Right cardiac atrium (tissue), 5 donors: ENCODE measurements at places on chromosomes 11 and 22. TPM values are rescaled to one million over a fixed set of nuclear protein-coding genes. Genes with fewer than 3 reads are reported as not detected.

HTR3B gene
- total RNA-seq, result not detected

DNA sequence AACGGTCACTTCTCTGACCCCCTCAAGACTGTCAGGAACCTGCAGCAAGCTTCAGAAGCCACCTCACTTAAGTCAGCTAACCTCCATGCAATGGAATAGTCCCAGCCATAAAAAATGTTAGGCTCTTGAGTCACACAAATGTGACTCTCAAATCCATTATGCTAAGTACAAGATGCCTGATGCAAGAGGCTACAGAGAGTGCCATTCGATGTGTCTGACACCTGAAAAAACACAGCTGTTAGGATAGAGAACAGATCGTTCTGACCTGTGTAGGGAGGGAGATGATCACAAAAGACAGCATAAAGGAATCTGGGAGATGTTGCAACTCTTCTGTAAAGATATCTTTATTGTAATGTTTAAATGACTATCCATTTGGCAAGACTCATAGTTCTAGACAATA, 712.4 kb downstream of the TBC1D22A start:
- no peak for DNase-seq

DNA sequence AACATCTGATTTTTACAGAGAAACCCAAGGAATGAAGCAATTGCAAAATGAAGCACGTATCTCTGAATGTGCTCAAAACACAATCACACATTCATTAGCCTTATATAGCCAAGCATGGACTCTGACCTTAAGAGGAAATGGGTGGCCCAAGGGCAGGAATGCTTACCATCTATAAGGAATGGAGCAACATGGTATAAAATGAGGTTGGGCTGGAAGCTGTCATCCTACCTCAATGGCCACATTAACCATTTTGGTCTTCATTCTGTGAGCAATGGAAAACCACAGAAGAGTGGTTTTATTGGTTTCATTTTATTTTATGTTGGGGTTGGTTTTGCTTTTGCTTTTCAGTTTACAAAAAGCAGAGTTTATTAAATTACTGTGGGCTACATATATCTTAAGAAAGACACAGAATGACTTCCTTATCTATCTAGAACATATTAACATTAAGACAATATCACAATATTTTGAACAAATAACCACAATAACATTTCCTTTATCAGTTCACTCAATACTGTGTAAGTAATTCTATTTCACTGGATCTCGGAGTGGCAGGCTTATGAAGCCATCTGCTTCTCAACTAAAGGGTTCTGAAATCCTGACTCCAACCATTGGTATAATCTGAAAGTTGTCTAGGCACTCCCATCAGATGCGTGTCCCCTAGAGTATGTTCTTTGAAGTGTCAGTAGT, 10.8 kb upstream of the MS4A13 start:
- DNase-seq, result no peak

GRCh38 chr22:36331306-36331911, 56.4 kb downstream of the MYH9 start:
- peak; percentile 91 for DNase-seq

MS4A7 gene
- 34.1 TPM for total RNA-seq

CENPM gene
- not detected for total RNA-seq

MS4A5 gene
- not detected for total RNA-seq

DNA sequence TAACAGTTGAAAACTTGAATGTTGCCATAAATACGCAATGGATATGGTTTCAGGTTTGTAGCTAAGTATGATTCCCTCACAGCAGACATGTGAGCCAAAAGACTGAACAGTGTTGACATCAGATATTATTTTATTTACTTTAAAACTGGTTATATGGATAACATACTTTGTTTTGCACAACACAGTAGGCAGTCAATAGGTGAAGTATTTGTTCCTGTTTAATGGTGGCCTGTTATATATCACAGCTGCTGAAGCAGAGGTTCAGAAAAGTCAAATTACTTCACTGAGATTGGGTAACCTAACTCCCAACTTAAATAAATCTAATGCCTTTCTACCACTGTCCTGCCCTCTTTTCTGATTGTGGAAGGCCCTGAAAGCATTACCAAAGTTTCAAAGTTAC, 44.6 kb downstream of the YAP1 start:
- DNase-seq, result no peak

BARX2 gene
- total RNA-seq, result not detected

- DNase-seq, result no peak
Measured at GRCh38 chr11:85831050-85831449, 20.1 kb upstream of the SYTL2 start.

GRCh38 chr22:17429516-17429915, 60.3 kb downstream of the CECR2 start:
- no peak for DNase-seq

APOBEC3H gene
- total RNA-seq, result not detected

DNA sequence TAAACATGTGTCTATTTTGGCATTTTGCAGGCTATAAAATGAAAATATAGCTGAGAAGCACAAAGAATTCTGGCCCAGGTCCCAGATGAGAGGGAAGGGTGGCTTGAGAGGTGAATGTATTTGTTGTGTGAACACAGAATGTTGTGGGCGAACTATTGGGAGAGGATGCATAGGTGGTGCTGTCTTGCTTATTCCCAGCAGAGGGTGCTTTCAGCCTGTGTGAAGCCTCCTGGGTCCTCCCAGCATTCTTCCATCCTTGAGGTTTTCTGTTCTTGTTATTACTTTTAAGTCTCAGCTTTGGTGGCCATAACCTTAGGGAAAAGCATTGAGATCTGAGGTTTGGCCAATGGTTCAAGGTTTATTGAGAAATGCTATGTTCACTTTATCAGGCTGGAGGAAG, 108.7 kb upstream of the SNX19 start:
- DNase-seq, result no peak

DNA sequence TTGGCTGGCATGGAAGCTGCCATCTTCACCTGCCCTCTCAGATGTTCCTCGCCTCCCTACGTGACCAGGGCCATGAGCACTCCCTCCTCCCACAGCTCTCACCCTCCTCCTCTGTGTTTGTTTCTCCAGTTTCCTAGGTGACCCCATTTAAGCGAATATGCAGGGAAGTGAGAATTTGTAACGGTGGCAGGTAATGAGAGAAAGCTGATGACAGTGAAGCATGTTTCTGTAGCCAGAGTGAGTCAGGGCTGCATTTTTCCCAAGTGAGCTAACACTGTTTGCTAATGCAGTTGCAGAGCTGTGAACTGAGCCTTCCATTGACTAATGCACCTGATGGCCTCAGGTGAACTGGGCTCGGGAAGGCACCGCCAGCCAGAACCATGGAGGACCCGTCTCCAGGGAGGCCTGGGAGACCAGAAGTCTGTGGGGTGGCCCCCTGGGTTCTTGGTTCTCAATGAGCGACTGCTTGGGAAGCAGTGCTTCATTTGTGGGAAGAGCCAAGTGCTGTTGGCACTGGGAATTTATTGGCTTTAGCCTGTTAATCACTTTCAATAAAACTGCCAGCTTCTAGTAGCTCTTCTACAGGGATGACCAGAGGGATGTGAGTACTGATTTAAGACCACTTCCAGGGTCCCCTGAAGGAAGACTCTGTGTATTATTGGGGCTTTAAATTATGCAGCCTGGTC, 64.5 kb downstream of the BARX2 start:
- DNase-seq, result no peak

DNA sequence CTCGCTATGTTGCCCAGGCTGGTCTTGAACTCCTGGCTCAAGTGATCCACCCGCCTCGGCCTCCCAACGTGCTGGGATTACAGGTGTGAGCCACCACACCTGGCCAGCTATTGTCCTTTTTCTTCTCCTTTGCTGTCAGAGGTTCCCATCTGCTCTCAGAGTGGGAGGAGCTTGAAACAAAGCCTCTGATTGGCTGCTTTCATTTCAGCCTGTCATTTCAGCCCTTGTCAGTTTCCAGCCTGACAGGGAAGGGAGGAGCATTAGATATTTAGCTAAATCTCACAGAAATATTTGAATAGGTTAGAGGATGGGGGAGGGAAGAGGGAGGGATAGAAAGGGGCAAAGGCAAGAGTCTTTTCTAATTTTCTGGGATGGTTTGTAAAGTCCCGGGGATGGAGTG, 8.7 kb downstream of the SLC22A6 start:
- no peak for DNase-seq

GRCh38 chr11:91124363-91124762, 901.5 kb upstream of the CHORDC1 start:
- DNase-seq, result no peak

- no peak for DNase-seq
Measured at GRCh38 chr11:44624761-44625221, 59.3 kb downstream of the CD82 start.

SYNGR1 gene
- 66.4 TPM for total RNA-seq
